HEK293T (cell line): ENCODE measurements at places on chromosomes 5 and 9.

DNA sequence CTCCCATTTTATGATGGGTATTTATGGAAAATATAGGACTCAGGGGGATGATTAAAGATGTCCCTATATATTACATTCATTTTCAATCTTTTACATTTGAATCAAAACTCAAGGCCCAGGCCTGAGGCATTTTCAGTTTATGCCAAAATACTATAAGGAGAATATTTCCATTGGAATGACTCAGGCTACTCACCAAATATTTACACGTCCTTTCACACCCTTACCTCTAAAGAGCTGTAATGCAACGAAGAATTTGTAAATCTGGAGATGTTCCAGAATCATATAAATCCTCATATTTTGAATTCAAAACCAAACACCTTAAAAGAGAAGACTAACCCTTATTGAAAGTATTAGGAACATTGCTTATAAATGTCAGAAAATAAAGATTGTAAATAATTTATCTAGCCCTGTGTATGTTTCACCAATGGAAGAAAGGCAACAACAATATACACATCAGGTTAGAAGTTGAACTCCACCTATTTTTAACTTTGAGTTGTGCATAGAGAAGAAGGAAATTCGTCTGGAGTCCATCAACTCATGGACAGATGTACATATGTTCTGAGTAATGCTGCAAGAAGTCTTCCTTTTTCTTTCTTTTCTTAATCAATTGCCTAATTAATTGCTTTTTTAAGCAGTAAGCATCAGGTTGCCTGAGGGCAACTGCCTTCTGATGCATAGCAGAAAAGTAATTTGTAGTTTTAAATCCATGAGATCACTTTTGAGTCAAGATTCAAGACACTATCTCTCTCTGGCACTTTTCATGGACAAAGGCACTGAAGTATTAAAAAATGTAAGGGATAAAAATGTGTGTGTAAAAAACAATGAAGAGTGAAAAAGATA lies 579.3 kb upstream of the RGMB start:
- DNase-seq, result no peak

DNA sequence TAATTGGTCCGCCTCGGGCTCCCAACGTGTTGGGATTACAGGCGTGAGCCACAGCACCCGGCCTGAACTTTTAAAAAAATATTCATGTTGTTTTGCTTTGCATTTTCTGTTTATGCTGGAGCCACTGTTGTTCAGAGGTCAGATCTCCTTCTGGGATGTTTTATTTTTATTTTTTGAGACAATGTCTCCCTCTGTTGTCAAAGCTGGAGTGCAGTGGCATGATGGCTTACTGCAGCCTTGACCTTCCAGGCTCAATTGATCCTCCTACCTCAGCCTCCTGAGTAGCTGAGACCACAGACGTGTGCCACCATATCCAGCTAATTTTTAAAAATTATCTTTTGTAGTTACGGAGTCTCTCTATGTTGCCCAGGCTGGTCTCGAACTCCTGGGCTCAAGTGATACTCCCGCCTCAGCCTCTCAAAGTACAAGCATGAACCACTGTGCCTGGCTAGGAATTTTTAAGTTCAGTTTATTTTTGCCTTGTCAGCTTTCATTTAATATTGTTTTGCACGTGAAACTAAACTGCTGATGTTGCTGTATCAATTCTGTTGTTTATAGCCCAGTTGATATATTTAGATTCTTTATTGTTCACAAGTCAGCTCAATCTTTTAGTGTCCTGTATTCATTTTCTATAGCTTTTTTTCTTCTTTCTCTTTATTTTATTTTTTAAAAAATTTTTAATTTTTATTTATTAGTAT lies 13.7 kb downstream of the TMEFF1 start:
- DNase-seq, result no peak

DNA sequence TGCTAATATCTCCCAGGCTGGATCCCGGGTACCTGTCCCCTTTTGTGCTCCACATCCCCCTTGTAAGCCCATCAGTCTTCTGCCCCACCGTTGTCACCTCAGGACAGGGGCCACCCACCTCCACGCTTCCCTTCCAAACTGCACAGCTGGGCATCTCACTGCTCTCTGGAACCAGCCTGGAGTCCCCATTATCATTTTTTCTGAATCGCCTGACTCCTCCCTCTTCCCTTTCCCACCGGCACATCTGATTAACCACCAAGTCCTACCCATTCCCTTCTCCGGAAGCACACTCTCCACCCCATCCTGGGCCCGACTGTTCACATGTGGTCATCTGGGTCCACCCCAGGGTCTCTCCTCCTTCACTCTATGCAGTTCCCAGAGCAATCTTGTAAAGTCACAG lies 53.9 kb downstream of the PSD2 start:
- no peak for DNase-seq

GRCh38 chr9:114745108-114745848 lies 60.6 kb downstream of the TNFSF15 start:
- DNase-seq, result no peak

GRCh38 chr5:21672911-21673310 lies 1180.2 kb downstream of the CDH12 start:
- no peak for DNase-seq

DNA sequence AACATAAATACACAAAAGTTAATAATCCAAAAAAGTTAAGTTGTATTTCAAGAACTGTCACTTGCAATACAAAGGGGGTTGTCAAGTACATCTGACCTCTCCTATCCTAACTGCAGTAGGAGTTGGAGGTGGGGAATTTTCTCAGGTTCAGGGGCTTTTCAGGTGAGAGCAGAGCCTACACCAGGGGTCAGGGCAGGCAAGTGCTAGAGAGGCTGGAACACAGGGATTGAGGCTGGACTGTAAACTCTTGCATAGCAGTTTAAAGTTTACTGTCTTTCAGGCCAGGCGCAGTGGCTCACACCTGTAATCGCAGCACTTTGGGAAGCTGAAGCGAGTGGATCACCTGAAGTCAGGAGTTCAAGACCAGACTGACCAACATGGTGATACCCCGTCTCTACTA lies 25.4 kb upstream of the RASGRF2 start:
- DNase-seq, result no peak

GRCh38 chr5:111469903-111470302 lies 42.4 kb downstream of the STARD4 start:
- no peak for DNase-seq

DNA sequence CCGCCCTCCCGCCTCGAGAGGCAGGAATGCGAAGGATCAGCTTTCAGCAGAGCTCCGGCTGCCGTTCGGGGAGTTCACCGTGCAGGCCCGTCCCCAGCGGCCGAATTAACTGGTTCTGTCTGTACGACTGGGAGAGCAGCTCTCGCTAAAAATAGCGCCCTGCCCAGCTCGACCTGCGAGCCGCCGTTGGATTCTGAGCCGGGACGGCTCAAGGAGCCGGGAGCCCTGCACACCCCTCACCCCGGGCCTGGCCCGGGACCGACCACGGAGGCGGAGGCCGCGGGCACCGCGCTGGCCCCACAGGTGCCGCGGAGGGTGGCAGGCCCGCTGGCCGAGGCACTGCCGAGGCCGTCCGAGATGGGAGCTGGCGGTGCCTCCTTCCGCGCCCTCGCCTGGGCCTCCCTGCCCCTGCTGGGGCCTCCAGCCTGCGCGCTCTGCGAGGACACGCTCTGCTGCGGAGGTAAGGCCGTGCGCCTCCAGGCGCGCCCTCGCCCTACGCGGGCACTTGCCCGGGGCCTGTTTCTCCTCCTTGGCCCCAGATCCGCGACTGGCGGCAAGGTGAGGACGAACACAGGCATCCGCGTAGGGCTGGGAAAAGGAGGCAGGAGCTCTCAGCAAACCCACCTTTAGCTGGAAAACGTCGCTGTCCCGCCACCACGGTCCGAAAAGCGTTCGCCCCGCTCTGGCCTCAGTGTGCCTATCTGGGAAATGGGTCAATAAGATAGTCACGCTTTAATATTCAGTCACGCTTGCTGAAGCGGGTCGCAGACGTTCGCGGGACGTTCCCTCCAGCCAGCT lies 53.1 kb upstream of the DAB2IP start:
- peak; percentile 86 for DNase-seq

DNA sequence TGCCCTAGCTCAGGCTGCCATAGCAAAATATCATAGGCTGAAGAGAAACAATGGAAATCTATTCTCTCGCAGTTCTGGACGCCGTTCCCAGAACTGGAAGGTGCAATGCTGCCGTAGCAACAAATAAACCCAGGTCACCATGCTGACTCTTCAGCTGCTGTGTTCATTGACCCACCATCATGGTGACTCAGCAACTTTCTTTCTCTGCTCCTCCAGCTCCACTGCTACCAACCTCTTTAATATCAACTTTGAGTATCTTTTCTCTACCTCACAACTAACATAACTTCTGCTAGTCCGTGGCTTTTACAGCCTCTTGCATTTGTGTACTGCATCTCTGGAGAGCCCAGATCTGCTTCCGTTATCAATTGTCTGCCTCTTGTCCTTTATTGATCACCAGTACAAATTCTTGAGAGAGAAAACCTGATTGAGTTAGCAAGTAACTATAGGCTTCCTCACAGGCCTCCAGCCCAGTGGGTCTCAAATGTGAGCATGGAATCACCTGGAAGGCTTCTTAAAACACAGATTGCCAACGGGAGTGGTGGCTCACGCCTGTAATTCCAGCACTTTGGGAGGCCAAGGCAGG lies 47.3 kb upstream of the SLC30A5 start:
- DNase-seq, result no peak

DNA sequence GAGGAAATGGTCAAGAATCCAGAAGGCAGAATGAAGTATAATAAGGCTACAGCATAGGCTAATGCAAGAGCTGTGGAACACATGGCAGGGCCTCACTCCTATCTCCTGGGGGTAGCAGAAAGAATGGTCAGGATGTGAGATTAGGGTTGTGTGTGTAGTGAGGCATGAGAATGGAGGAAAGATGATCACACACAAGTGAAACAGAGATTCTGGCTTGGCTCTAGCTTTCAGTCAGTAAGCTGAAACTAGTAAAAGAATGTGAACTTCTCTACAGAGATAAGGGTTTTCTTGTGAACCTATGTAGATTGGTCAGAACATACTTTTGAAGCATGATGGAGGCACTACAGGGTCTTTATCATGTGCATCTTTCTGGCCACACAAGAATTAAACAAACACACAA lies 298.8 kb downstream of the ASTN2 start:
- no peak for DNase-seq

DNA sequence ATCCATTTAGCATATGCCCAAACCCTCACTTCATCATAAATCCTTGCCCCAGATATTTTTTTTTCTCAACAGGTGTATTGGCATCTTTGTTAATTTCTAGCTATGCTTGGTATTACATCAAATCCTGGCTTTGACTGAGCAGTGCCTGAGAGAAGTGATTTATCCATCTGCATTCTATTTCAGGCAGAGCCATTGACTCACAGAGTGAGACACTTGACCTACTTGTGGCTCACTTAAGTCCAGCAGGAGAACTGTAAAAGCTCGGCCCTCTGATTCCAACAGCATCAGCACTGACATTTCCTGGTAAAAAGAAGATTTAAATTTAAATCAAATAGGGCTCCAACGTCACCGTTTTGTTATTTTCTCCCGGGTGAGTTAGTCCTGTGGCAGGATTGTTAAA lies 93.4 kb downstream of the PLK2 start:
- DNase-seq, result no peak

DNA sequence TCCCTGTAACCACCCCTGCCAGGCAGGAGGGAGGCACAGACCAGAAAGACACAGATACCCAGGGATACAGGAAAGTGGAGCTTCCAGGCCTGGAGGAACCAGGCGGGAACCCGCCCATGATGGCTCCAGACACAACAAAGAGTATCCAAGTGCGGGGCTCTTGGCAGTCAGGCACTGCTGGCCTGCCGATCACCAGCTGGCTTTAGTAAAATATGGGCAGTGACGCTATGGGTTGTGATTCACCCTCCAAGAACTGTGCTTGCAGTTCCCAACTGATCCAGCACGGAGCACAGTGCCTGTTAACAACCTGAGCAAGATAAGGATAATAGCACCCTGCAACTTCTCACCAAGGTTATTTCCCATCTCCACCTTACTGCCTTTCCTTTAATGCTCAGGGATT lies 463.3 kb downstream of the IRX1 start:
- DNase-seq, result no peak

DNA sequence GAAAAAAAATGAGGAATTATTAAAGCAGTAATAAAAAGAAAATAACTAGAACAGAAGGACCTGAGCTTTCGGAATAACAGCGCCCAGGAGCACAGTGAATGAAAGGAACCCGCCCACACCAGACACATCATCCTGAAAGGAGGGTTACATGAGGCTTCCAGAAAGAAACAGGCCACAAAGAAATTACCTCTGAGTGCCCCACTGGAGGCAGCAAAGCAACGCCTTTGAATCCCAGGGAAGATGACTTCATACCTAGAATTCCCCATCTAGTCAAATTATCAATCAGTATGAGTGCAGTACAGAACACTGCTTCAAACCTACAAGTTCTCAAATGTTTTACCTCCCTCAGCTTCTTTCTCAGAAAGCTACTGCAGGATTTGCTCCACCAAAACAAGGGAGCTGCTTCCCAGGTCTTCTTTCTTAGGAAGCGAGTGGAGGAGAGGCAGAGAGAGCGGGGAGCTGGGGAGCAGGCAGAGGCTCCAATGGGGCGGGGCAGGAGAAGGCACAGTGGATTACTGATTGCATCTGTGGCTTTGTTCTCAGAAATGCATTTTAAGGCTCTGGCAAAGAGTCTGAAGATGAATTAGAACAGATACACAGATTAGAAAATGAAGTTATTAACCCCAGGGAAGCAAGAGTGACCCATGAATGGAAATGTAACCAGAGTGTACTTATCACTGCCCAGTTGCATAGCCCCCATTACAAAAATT lies 87.1 kb downstream of the SEMA4D start:
- no peak for DNase-seq

DNA sequence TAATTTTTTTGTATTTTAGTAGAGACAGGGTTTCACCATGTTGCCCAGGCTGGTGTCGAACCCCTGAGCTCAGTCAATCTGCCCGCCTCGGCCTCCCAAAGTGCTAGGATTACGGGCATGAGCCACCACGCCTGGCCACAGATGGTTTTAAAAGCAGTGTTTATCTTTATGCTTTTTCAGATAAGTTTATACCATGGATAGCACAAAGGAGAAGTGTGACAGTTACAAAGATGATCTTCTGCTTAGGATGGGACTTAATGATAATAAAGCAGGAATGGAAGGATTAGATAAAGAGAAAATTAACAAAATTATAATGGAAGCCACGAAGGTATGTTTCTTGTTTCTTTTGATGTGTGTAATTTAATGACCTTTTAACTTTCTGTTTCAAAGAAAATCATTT lies 35.1 kb downstream of the POLK start:
- no peak for DNase-seq

GRCh38 chr5:175830586-175831300 lies 40.6 kb upstream of the CPLX2 start:
- DNase-seq, result no peak

GRCh38 chr9:72872718-72873117 lies 80.1 kb downstream of the ALDH1A1 start:
- DNase-seq, result no peak

GRCh38 chr5:68924481-68925145 lies 169.2 kb upstream of the SLC30A5 start:
- DNase-seq, result no peak
